Brain pericyte (primary cell): ENCODE measurements at places on chromosomes 7 and 10.

- DNase-seq, result no peak
These were observed 5.6 kb upstream of the POLD2 start for GRCh38 chr7:44128721-44129582.

- DNase-seq, result no peak
These were observed 2.8 kb upstream of the GPRIN2 start for GRCh38 chr10:46559231-46559671.

DNA sequence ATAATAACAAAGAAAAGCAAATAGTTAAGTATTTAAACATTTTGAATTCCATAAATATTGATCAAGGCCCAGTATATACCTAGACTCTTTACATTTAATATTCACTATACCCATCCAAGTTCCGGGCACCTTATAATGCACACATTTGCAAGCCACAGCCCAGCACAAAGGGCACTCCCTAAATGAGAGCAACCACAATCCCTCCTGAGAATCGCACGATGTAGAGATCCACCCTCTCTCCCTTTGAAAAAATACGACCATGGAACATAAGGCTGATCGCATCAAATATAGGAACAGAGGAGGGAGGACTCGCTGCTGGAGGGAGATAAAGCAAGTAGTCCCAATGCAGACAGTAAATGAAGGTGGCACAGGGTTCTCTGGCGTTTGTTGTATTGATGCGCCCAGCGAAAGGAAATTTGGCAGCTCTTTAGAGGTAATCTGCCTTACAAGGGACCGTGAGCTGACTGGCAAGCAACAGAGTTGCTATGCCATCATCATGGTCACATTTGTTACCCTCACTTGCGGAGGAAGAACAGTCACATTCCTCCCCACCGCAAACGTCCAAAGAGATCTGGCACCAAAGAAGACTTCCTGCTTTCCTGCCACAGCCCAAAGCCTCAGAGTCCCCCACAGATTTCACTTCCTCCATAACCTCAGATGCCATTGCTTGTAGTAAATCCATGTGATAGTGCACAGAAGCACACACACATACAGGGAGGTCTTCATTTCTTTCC, 16.1 kb upstream of the TAS2R40 start:
- DNase-seq, result no peak

- no peak for DNase-seq
These were observed 11.9 kb downstream of the DUSP5 start for GRCh38 chr10:110509560-110509959.

- no peak for DNase-seq
These were observed 3.7 kb downstream of the AGR2 start for GRCh38 chr7:16801111-16801542.

GRCh38 chr7:66326501-66327215, 121.5 kb downstream of the TPST1 start:
- DNase-seq, result peak; percentile 12

DNA sequence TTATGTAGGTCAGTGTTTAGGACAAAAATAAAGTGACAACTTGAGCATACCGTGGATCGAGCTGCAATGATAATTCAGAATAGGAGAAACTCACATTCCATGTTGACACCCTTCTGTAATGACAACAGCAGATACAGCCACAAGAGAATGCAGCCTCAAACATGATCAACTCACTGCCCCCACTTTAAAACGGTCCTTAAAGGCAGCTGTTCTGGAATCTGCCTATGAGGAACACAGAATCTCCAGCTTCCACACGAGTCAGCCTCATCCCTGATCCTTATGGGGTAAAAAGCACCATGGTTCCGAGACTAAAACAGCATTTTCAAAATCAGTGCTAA, 32.5 kb upstream of the DAGLB start:
- no peak for DNase-seq

DNA sequence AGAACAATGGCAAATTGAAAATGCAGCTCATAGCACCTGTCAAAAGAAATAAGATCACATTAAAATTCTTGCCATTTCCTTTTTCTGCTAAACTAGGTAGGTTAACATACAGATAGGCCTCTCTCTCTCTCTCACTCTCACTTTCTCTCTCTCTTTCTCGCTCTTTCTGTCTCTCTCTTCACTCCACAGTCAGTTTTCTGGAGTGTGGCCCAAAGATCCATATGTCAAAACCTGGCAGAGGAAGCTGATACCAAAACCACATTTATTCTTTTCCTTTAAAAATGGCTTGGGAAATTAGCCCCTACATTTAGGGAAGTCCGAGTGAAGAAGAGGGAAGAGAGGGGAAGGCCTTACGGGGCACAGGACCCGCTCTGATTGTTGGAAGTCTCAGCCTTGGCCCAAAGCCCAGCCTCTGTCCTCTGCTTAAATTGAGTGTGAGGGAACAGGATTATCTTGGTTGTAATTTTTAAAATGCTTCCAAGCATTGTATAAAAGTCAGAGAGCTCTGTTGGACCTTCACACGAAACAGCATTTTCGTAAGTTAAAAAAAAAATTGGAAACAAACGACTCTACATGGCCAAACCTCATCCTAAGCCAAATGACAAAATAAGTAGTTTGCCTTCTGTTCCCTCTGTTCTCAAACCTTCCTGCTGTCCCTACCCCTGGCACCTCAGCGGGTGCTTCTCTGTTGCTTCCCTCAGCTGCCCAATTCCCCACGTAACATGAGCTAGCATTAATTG, 83.2 kb downstream of the FRMD4A start:
- no peak for DNase-seq

GRCh38 chr7:88109612-88110011, 110.2 kb downstream of the SRI start:
- no peak for DNase-seq

DNA sequence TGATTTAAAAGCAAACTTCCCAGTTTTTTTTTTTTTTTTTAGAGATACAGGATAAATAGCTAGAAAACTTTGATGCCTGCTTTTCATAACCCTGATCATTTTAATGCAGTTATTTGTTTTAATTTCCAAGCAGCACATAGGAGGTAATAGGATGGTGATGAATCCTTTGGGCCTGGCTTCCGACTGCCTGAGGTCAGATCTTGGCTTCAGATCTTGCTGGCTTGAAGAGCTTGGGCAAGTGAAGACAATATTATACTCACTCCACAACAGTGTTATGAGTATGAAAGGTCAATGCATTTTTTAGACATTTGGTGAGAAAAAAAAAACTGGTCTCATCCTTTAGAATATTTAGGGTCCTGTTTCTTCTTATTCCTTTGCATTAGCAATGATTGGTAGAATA, 124.8 kb upstream of the PRKCQ start:
- no peak for DNase-seq

GRCh38 chr10:48606530-48607355, 1.9 kb upstream of the ARHGAP22 start:
- DNase-seq, result no peak
